PC-3 (cell line): ENCODE measurements at places on chromosomes 1 and 21. TPM values are rescaled to one million over a fixed set of nuclear protein-coding genes. Genes with fewer than 3 reads are reported as not detected.

The HSF2BP gene
- 1.2 and 2.4 TPM in 2 replicates for total RNA-seq

The PGBD5 gene
- total RNA-seq, result under 0.01 TPM in 1 of 2 replicates, not detected in the other

The SLC27A3 gene
- total RNA-seq, result 6.3 and 9.2 TPM in 2 replicates

The PRXL2B gene
- total RNA-seq, result 75.0 and 85.0 TPM in 2 replicates

The PDZK1 gene
- 2.3 and 4.2 TPM in 2 replicates for total RNA-seq

The DMBX1 gene
- total RNA-seq, result 1.7 and 2.4 TPM in 2 replicates

The TNFRSF14 gene
- total RNA-seq, result 21.1 and 25.5 TPM in 2 replicates

The JAM2 gene
- not detected in 2 replicates for total RNA-seq

The ATXN7L2 gene
- 9.2 and 9.4 TPM in 2 replicates for total RNA-seq

The UTS2 gene
- total RNA-seq, result not detected in 2 replicates

The RAB42 gene
- 1.5 and 4.7 TPM in 2 replicates for total RNA-seq

The ZFP69 gene
- total RNA-seq, result 0.15 TPM in 1 of 2 replicates, not detected in the other

The FMO5 gene
- 2.8 and 3.2 TPM in 2 replicates for total RNA-seq

The KRTAP10-10 gene
- total RNA-seq, result not detected in 2 replicates

The AKR7A3 gene
- total RNA-seq, result 0.40 and 1.2 TPM in 2 replicates

The OR2T35 gene
- total RNA-seq, result not detected in 2 replicates

The PTAFR gene
- 3.9 and 4.5 TPM in 2 replicates for total RNA-seq

The KIF2C gene
- 98.7 and 121 TPM in 2 replicates for total RNA-seq

The TSPAN1 gene
- total RNA-seq, result 33.3 and 33.7 TPM in 2 replicates

The MRPL37 gene
- 191 and 211 TPM in 2 replicates for total RNA-seq

The CELA3B gene
- total RNA-seq, result not detected in 2 replicates

The TSHB gene
- total RNA-seq, result not detected in 2 replicates

The RNF223 gene
- 147 and 171 TPM in 2 replicates for total RNA-seq

The CAMK2N1 gene
- total RNA-seq, result 51.2 and 56.9 TPM in 2 replicates

The OR2T11 gene
- not detected in 2 replicates for total RNA-seq

The NCF2 gene
- total RNA-seq, result 26.1 and 31.3 TPM in 2 replicates

The KIF21B gene
- total RNA-seq, result 0.46 and 0.66 TPM in 2 replicates

The ADAR gene
- total RNA-seq, result 129 and 136 TPM in 2 replicates

The TAS1R2 gene
- not detected in 2 replicates for total RNA-seq

The NPHS2 gene
- total RNA-seq, result not detected in 2 replicates

The COA7 gene
- total RNA-seq, result 13.0 and 17.6 TPM in 2 replicates

The KCNA3 gene
- total RNA-seq, result not detected in 2 replicates

The FOXJ3 gene
- 22.7 and 23.4 TPM in 2 replicates for total RNA-seq

The PRAMEF6 gene
- not detected in 2 replicates for total RNA-seq

The ARL8A gene
- 20.4 and 26.4 TPM in 2 replicates for total RNA-seq

The ATP1A4 gene
- 0.04 TPM in 1 of 2 replicates, not detected in the other for total RNA-seq

The LRRC71 gene
- 0.11 TPM in 1 of 2 replicates, not detected in the other for total RNA-seq

The CENPF gene
- 92.6 and 101 TPM in 2 replicates for total RNA-seq

The EXTL1 gene
- 0.26 TPM in 1 of 2 replicates, not detected in the other for total RNA-seq

The GBP1 gene
- total RNA-seq, result 1.0 and 1.2 TPM in 2 replicates

The LCE1B gene
- total RNA-seq, result not detected in 2 replicates

The FCRL4 gene
- total RNA-seq, result not detected in 2 replicates

The MPL gene
- total RNA-seq, result 0.35 TPM in 1 of 2 replicates, not detected in the other

The LEFTY1 gene
- total RNA-seq, result not detected in 2 replicates

The SSX2IP gene
- 22.8 and 28.0 TPM in 2 replicates for total RNA-seq

The STIL gene
- total RNA-seq, result 26.2 and 32.0 TPM in 2 replicates

The SYDE2 gene
- total RNA-seq, result 4.4 and 6.8 TPM in 2 replicates

The KIF17 gene
- total RNA-seq, result 0.33 and 2.8 TPM in 2 replicates

The TMIGD3 gene
- not detected in 2 replicates for total RNA-seq

The CADM3 gene
- total RNA-seq, result not detected in 2 replicates

The RPE65 gene
- not detected in 2 replicates for total RNA-seq

The LHX4 gene
- total RNA-seq, result 0.04 TPM in 1 of 2 replicates, not detected in the other

The NMNAT2 gene
- 6.0 and 6.6 TPM in 2 replicates for total RNA-seq

The CD1E gene
- not detected in 2 replicates for total RNA-seq

The CHAF1B gene
- total RNA-seq, result 18.5 and 19.0 TPM in 2 replicates

The DCST1 gene
- not detected in 2 replicates for total RNA-seq

The ZNF593OS gene
- total RNA-seq, result not detected in 2 replicates

The MROH9 gene
- total RNA-seq, result not detected in 2 replicates
